ENCODE measurements at places on chromosomes 5 and 9.

DNA sequence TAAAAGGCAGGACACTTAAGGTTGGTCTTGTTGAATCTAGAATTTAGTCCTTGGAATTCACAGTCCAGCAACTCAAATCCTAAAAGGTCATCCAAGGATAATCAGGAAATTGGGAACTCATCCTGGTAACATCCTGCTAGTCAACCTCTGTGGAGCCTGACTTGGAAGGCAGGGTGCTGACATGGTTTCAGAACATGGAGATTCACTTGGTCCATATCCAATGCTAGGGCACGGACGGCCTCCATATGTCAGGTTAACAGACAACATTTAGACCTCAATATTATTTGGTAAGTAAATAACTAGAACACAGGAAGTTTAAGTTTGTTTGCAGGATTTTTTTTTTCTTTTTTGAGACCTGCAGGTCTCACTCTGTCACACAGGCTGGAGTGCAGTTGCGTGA is 783 bp upstream of the DNAH5 start:
- no peak for DNase-seq

GRCh38 chr5:15704397-15704947 is 204.5 kb downstream of the FBXL7 start:
- no peak for DNase-seq

DNA sequence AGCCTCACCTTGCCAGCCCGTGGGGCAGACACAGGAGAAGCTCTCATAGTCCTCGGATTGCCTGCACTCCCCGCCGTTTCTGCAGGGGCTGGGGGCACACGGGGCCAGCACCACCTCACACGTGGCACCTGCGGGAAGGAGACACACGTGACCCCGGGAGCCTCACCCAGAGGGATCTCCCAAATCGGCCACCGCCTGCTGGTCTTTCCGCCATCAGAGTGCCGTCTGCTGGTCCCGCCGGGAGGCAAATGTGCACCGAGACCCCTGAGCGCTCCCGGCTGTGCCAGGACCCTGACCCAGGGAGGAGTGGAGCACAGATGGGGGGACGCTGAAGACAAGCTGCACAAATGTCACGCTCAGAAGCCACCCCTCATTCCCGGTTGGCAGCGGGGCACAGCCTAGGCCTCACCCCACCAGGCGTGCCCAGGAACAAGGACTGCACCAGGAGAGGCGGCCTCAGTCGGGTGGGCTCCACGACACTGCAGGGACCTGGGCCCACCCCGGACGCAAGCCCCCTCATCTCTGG is 28.4 kb upstream of the SEC16A start:
- DNase-seq, result no peak

GRCh38 chr5:178238711-178239592 is 6.3 kb upstream of the PHYKPL start:
- DNase-seq, result no peak

GRCh38 chr9:77531400-77531799 is 116.7 kb downstream of the GNA14 start:
- DNase-seq, result no peak

GRCh38 chr5:137024044-137024443 is 475.1 kb downstream of the SPOCK1 start:
- DNase-seq, result no peak

- no peak for DNase-seq
Measured at GRCh38 chr5:149837680-149838269, 106.8 kb downstream of the PDE6A start.

DNA sequence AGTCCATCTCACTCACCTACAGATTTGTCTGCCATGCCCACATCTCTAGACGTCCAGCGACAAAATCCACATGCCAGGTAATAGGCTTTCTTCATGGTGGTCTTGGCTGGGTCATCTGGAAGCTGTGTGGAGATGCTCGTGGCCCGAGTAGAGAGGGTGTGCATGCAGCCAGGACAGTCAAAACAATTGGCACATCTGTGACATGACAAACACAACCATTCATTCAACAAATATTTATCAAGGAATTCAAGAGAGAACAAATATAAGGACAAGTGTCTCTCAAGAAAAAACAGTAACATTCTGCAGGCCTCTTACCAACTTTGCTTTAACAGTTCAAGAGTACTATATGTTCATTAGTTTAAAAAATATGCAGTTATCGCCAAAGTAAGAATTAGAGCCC is 5.4 kb downstream of the DCTN4 start:
- DNase-seq, result no peak

- DNase-seq, result no peak
Measured at GRCh38 chr9:72614067-72614466, 92.7 kb downstream of the TMC1 start.

DNA sequence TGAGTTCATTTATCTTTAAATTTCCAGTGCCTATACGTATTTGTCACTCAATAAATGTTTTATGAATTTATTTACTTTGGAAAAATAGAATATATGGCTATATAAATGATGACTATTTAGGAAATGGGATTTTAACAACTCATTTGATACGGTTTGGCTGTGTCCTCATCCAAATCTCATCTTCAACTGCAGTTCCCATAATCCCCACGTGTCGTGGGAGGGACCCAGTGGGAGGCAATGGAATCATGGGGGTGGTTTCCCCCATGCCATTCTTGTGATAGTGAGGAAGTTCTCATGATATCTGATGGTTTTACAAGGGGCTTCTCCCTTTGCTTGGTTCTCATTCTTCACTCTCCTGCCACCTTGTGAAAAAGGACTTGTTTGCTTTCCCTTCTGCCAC is 187.6 kb upstream of the EFNA5 start:
- no peak for DNase-seq

- DNase-seq, result no peak
Measured at GRCh38 chr9:137225699-137226331, 841 bp downstream of the CYSRT1 start.

DNA sequence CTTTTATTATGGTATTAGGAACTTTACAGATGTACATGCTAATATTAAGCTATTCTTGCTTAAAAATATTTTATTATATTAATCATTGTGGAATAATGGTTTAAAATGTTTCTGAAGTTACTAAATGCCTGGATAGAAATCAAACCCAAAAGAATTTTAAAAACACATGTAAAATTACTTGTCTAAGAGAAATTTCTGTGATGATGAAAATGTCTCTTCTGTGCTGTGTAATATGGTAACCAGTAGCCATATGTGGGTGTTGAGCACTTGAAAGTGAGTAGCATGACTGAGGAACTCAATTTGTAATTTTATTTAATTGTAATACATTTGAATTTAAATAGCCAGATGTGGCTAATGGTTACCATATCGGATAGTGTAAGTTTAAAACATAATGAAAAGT is 66.7 kb upstream of the HSPB3 start:
- DNase-seq, result no peak

DNA sequence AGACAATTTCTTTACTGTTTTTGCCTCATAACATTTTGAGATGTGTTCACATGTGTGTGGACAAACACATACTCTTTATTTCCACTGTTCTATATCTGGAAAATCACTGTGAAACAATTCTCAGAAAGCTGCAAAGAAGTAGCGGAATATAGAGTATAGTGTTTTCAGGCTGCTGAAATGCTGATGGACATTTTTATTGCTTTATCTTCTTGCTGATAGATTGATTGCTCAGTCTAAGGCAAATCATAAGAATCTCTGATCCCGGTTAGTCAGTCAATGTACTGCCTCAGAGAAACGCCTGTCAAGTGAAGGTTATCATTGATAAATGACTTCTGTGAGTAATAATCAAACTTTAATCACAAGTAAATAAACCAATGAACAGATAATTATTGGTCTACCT is 364.9 kb upstream of the CTNND2 start:
- DNase-seq, result no peak

DNA sequence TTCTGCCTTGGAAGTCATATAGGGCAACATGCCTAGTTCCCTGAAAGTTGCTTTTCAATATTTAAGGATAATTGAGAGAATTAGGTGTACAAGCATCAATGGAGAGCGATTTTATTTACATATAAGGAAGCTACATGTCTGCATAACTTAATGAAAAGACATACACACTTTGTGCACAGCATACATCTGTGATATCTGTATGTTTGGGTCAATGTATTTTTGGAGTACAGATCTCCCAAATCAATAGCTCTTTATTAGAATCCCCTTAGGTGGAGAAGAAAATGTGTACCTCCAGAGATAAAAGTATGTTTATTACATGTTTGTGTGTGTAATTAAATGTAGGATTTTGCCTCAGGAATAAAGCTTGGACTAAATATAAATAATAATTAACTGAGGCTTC is 373.7 kb upstream of the CCNH start:
- DNase-seq, result no peak

DNA sequence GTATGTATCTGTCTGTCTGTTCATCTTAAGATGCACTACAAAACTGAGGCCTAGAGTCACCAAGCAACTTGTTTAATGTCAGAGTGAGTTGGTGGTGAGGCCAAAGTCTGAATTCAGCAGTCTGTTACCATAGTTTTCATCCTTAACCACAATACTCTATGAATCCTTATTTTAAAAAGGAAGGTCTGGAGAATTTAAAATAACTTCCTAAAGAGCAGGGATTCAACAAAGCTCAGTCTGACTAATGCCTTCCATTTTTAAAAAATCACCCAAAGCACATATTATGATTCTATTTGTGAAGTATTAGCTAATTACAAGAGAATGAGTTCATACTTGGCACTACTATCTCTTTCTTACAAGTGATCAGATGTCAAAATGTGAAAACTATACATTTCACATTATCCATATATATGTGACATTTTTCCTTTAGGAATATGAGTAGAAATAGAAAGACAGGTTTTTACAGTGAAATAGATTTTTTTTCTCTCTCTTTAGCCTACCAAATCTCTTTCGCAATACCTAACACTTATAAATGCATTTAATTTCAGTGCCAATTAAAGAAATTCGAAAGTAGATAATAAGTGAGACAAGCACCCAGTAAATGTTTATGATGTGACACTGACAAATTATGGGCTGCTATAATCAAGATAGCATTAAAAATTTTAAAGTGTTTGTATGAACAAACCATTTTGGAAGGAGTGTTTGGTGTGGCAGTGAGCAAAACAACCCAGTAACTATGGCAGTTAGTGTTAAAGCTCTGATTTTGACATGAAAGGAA is 102.3 kb upstream of the CDKN2B start:
- no peak for DNase-seq

GRCh38 chr5:107378218-107378899 is 292.4 kb downstream of the EFNA5 start:
- no peak for DNase-seq

GRCh38 chr5:10733426-10733825 is 27.6 kb downstream of the DAP start:
- no peak for DNase-seq

DNA sequence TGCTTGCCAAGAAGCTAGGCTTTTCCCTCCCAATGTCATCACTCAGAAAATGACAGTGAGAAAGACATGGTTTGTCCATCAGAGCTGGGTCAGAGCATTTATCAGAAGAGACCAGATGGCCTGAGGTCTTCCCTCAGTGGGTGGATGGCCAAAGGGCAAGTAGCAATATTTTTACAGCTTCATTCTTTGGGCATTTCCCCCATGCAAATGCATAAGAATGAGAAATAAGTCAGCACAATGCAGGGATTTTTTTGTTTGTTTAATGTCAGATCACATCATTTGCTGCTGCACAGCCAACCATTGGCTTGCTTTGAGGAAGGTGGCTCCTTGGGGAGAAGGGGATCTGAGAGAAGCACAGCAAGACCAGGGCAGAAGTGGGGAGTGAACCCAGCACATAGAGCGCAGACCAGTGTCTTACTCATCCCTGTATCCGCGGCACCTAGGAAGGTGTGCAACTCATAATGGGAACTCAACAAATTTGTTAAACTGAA is 209.6 kb downstream of the SEMA6A start:
- DNase-seq, result no peak

DNA sequence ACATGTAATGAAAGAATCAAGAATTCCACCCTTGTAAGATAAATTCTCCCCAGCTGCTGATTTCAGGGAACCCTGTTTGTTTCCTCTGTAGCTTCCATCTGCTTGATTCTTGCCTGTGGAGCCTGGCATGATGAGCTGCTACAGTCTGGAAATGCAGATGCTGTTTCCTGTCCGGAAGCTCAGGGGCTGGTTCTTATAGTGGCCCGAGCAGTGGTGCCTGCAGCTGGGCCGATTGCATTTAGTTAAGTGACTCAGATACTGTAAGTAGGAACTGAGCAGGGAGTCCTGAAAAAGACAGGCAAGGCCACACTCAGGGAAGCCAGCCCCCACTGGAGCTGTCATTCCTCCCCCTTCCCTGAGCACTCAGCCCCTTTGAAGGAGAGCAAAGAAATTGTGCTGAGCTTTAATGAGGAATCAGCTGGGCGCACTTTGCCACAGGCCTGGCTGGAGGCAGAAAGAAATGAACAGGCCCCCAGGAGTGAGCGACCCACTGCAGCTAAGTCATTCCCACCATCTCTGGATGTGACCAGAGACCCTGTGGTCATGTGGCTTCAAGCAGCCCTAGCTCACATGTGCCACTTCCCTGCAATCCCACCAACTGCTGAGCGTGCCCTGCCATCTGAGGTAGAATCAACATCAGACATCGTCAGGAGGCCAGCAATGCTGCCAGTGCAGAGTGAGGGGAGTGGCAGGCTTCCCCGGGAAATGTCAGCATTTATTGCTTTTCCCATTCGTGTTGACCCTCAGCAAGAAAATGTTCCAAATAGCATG is 206.0 kb upstream of the WWC1 start:
- DNase-seq, result no peak

DNA sequence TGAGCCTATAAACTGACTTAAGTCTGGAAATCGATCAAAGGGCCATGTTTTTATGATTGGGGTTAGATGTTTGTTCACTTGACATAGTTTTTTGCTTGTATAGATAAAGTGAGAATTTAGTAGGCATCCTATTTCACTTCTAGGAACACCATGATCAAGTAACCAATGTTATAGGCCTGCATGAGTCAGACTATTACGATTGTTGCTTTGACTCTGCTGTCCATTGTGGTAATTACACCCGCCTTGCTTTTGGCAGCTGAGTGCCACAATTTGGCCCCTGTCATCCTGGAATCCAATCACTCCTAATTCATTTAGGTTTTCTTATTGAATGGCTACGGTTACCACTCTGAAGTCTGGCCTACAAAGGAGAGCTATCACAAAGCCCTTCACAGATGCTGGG is 67.8 kb upstream of the IL33 start:
- DNase-seq, result no peak

- no peak for DNase-seq
Measured at GRCh38 chr5:38329132-38329715, 70.9 kb downstream of the EGFLAM start.

Data from T-helper 1 cell (primary cell).